Lower leg skin (tissue), 4 donors: ENCODE measurements at places on chromosomes 12 and 14.

DNA sequence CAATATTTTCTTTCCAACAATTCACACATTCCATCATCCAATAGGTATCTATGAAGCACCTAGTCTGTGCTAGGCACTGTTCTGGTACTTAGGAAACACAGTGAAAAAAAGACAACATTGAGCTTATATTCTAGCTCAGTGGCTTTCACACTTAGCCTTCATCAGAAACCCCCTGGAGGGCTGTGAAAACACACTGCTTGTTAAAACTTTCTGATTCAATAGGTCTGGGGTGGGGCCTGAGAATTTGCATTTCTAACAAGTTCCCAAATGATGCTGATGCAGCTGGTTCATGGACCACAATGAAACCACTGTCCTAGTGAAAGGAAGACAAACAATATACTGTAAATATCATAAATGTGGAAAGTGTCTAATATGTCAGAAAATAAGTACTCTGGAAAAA, 5.9 kb downstream of the VTI1B start:
- DNase-seq: no peak

DNA sequence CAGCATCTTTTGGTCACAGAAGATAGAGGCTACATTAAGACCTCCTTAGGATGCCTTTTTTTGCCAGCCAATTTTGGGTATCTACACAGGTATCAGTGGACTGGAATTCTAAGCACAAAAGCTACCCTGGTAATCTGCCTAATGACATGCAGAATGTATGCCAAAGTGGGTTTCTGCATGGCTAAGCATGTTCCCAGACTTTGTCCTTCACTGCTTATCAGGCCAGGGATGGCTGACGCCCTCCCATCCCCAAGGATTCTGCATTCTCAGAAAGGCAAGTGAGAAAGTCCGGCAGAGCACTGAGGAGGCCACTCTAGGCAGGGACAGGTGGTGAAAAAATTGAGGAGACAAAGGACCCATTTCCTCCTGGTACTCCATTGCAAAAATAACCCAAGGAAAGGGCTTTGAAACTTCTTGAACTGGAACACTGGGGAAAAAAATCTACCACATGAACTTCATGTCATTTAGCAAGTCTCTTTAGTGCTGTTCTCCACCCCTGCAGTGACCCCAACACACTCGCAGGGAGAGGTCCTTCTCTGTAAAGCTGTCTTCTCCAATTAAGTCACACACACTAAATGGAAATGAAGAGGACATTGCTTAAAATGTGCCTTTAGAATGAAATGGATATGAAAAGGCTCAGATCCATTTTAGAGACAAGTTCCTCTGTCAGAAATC, 91.7 kb upstream of the MAX start:
- DNase-seq: no peak

- no peak for DNase-seq
Measured at GRCh38 chr12:54602661-54603060, 14.2 kb upstream of the PPP1R1A start.

DNA sequence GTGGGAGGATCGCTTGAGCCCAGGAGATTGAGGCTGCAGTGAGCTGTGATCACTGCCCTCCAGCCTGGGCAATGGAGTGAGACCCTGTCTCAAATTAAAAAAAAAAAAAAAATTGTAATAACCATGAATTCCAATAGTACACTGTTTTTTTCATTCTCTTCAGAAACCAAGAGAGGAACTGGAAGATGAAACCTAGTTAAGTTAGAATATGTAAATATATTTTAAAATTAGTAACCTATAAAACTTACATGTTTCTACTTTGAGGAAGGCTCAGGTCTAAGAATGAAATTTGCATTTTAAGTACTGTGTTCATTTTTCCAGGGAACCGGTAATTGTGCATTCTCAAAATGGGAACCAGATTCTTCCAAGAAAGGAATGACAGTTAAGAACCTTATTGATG, 18.8 kb downstream of the KNTC1 start:
- no peak for DNase-seq

DNA sequence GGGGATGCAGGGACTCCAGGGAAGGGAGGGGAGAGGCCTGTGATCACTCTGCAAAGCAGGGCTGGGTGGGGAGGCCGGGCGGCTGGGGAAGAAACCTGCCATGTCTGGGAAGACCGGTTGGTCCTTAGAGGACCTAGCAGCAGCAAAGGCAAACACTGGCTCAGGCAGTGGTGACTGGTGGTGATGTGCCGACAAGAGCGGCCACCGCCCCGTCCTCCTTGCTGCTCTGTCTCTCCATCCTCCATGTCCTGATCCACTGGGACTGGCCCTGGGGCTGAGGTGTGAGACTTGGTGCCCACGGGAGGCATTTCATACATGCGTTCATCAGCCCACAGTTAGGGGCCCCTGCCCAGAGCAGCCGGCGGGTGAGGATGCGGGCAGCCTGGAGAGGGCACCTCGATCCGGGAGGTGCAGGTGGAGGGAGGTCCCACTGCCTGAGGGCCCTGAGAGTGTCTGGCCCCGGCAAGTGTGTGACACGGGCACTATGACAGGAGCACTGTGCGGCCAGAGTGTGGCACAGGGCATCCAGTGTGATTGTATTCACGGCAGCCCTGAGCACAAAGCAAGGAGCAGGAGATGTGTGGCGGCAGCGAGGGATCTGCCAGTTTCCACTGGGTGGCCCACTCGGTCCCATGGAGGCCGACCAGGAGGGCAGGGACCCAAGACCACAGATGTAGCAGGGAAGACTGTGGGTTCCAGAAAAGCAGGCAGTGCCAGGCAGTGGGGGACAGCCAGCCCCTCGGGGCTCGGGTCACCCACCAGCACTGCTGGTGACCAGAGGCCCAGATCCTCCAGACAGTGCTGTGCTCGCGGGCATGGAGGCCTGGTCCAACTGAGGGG, 13.9 kb downstream of the ANKRD9 start:
- no peak for DNase-seq

GRCh38 chr12:98544751-98545150, 29.4 kb downstream of the TMPO start:
- no peak for DNase-seq
